ENCODE measurements at places on chromosomes 7 and 10. TPM values are rescaled to one million over a fixed set of nuclear protein-coding genes. Genes with fewer than 3 reads are reported as not detected.

DNA sequence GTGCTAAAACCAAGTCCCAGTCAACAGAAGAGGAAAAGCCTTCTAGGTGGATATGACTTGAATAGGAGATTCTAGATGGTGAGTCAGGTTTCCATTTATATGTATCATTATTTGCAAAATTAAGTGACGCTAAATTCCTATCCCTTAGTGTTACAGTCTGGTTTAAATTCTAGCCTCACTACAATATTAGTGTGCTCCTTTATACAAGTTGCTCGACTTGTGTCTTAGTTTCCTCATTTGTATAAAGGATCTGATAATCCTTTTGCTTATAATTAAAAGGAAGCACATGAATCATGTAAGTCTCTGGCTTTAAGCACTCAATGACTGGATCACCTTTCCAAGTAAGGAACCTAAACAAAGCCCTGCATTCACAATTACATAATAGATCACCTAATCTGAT lies 105.7 kb downstream of the SVOPL start:
- H3K4me1 ChIP-seq, result no peaks in the 10 kb centered on the region
- no peak overlapping the region for H3K27ac ChIP-seq
- H3K36me3 ChIP-seq, result no peaks in the 10 kb centered on the region
- no peaks in the 10 kb centered on the region for H3K27me3 ChIP-seq
- no peak overlapping the region for H3K4me3 ChIP-seq

- H3K36me3 ChIP-seq, result peaks cover 38% of the 10 kb centered on the region
- no peak overlapping the region for H3K4me3 ChIP-seq
- no peaks in the 10 kb centered on the region for H3K4me1 ChIP-seq
- DNase-seq, result no peak
Observed at GRCh38 chr10:26773633-26774032, 76.1 kb downstream of the PDSS1 start.

DNA sequence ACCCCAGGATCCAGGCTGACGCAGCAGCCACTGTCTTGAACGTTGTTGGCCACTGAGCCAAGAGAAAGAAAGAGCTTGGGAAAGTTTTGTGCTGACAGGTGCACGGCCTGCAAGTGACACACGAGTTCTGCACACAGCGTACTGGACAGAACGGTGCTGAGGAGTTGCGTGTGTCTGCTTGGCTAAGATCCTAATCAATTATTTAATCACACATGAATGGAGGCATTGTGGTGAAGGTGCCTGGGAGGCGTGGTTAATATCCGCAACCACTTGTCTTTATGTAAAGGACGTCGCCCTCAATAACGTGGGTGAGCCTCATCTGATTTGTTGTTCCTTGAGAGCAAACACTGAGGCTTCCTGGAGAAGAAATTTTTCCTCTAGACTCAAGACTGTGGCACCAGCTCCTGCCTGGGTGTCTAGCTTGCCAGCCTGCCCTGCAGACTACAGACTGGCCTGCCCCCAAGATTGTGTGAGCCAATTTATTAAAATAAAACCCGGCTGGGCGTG lies 16.6 kb upstream of the GNA12 start:
- peaks cover 7% of the 10 kb centered on the region for H3K27me3 ChIP-seq
- H3K4me3 ChIP-seq, result no peak overlapping the region
- no peak overlapping the region for H3K27ac ChIP-seq
- peaks cover 29% of the 10 kb centered on the region for H3K4me1 ChIP-seq
- H3K36me3 ChIP-seq, result no peaks in the 10 kb centered on the region
- no peak for DNase-seq

- no peaks in the 10 kb centered on the region for H3K36me3 ChIP-seq
- H3K27ac ChIP-seq, result no peak overlapping the region
- no peaks in the 10 kb centered on the region for H3K27me3 ChIP-seq
Observed at GRCh38 chr7:123351516-123352505, 152.0 kb upstream of the SLC13A1 start.

DNA sequence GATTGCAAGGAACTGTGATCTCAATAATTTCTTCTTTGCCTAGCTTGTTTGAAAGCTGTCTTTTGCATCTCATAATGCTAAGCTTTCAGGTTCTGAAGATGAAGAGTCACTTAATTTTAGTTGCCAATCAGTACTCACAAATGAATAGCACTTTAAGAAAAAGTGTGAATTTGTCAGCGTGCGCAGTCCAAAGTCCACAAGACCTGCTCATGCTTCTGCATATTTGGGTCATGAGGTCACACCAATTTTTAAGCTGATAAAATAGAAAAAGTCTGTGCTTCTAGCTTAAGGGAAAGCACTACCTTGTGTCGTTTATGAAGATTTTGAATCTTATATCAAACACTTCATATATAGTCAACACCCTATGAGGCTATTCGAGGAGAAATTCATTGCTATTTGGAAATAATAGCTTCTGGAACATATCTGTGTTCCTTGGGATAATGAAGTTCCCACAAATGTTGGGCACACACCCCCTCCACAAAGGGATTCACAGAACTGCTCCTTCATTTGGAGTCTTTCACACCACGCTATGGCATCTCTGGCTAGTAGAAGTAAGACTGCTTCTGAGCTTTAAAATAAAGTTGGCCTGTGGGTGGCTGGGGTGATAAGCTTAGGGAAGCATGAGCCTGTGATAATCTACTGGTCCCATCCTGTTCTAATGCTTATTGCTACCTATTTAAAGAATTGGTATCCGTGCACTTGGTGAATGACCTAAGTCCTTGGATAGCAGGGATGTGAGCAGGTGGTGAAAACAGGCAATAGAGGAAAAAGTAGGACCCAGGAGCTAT lies 33.3 kb downstream of the A1CF start:
- no peak overlapping the region for H3K4me3 ChIP-seq
- H3K27me3 ChIP-seq, result no peaks in the 10 kb centered on the region

DNA sequence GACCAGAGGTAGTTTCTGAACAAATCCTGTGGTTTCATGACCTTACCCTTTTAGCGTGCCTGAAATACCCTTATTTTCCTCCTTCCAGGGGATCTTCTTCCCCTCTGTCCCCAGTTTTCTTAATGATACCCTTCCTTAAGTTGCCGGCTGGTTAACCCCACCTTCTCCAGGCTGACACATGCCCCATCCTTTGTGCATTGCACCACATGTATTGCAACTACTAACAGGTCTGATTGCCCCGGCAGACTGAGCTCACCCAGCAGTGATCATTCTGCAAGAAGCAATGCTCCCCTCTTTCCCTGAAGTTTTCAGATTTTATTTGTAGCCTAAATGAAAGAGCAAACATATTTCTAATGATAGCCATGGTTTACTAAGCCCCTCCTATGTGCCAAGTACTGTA lies 108.2 kb downstream of the HIP1 start:
- H3K4me3 ChIP-seq, result no peak overlapping the region
- H3K36me3 ChIP-seq, result no peaks in the 10 kb centered on the region
- no peak overlapping the region for H3K27ac ChIP-seq
- H3K27me3 ChIP-seq, result no peaks in the 10 kb centered on the region
- H3K4me1 ChIP-seq, result peaks cover 24% of the 10 kb centered on the region

GRCh38 chr10:133151543-133151972 lies 8.5 kb upstream of the KNDC1 start:
- no peaks in the 10 kb centered on the region for H3K36me3 ChIP-seq
- no peaks in the 10 kb centered on the region for H3K27me3 ChIP-seq
- no peaks in the 10 kb centered on the region for H3K4me1 ChIP-seq

DNA sequence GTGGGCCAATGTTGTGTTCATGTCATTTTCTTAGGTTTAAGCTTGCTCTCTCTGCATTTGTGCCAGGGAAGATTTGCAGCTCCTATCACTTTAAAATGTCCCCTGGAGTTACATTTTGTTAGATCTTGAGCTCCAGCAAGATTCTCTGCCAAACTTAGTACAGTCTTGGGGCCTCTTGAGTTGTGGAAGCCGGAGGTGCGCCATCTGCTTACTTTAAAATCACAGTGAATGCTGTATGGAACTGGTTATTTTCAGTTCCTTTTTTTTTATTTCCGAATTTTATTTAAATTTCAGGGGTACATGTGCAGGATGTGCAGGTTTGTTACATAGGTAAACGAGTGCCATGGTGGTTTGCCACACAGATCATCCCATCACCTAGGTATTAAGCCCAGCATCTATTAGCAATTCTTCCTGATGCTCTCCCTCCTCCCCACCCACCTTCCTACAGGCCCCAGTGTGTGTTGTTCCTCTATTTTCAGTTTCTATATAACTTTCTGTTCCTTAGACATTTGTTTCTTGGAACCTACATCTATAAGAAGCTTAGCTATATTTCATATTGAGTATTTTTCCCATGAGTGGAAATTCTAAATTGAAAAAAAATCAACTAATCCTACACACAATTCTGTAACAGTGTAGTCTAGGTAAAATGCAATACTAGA lies 114.4 kb upstream of the CREB5 start:
- no peaks in the 10 kb centered on the region for H3K27me3 ChIP-seq
- no peak overlapping the region for H3K4me3 ChIP-seq
- H3K27ac ChIP-seq, result no peak overlapping the region

DNA sequence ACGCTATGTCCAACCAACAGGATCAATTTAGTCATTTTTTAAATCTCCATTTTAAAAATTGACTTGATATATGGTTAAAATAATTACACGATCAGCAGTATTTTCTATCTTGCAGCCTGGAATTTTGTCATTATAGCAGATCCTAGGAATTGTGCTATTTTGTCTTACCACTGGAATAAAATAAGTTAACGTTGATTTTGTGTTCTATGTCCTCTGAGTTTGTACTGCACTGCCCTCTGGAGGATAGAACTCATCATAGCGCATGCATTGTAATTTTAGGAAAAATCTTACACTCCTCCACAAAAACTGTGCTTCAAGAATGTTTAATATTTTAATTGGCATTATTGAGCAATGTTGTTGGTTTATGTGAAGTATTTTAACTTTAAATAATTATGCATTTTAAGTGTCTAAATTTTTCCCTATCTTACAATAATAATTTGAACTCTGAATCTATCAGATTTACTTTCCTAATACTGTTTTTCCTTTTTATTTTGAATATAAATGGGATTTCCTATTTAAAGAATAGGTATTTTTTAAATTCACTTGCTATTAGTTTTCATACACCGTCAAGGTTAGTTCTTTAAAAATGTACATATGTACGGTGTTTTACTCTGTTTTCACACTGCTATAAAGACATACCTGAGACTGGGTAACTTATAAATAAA lies 220.1 kb downstream of the PPP1R3A start:
- no peaks in the 10 kb centered on the region for H3K36me3 ChIP-seq
- no peaks in the 10 kb centered on the region for H3K27me3 ChIP-seq
- no peaks in the 10 kb centered on the region for H3K4me1 ChIP-seq
- no peak for DNase-seq
- no peak overlapping the region for H3K4me3 ChIP-seq

GRCh38 chr10:11887381-11888227 lies 64.4 kb downstream of the PROSER2 start:
- DNase-seq, result no peak
- H3K36me3 ChIP-seq, result no peaks in the 10 kb centered on the region
- H3K27me3 ChIP-seq, result no peaks in the 10 kb centered on the region
- no peak overlapping the region for H3K27ac ChIP-seq
- no peak overlapping the region for H3K4me3 ChIP-seq

DNA sequence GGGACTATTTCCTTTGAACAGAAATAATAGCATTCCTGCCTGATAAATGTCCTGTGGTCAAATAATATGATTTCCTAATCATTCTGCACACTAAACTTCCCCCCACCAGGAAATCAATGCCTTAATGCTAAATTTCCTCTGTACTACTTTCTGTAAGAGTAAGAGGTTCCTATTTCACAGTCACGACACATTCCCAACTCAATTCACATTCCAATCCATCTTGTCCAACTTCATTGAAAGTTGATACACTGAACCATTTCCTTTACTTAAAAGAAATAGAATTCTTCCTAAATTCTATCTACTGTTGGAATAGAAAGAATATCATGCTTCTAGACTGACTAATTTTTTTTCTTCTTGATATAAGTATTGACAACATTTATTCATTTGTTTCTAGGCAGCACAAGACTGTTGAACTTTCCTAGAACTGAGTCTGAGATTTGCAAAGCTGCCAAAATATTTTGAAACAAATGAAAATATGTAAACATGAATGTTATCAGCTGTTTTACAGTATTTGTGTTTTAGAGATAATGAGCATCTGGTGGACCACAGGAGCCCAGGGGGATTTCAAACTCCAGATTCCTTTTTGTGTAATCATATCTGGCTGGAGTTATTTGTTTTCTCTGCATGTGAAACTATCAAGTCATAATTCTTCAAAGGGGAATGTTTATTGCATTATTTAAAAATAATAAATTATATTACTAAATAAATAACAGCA lies 121.5 kb downstream of the TPST1 start:
- no peaks in the 10 kb centered on the region for H3K36me3 ChIP-seq
- no peak for DNase-seq
- no peaks in the 10 kb centered on the region for H3K27me3 ChIP-seq
- no peak overlapping the region for H3K27ac ChIP-seq
- no peak overlapping the region for H3K4me3 ChIP-seq
- no peaks in the 10 kb centered on the region for H3K4me1 ChIP-seq

DNA sequence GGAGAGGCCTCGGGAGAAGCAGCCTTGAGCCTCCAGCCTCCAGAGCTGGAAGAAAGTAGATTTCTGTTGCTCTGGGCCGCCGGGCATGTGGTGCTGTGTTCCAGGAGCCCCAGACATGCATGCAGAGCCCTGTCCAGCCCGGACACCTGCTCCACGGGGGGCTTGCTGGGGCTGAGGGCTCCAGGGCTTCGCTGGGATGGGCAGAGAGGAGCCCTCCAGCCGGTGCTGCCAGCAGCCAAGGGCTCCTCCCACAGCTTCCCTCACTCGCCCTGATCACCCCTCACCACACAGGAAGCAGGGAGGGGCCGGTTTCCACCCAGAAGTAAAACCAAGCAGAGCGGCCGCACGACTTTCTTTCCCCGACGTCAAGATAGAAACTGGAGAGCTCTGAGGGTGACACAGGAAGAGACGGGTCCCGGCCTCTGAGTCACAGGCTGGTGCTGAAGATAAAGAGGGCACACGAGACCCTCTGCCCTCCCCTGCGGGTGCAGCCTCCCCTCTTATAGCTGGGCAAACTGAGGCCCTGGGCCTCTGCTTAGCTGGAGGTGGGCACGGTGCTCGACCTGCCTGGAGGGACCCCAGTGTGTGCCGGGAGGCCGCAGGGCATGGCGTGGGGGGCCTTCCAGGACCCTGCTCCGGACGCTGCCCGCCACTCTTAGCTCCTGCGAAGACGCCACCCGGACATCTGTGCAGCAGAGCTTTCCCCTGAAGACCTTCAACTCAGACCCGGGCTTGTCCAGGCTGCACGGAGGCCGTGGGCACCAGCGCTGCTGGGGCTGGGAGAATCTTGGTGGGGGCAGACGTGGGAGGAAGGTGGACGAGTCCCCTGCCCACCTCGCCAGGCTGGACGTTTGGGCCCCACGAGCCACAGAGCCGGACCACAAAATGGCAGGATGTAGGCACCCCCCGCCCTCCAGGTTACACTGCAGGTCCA lies 31.1 kb downstream of the ADAP1 start:
- no peaks in the 10 kb centered on the region for H3K27me3 ChIP-seq
- peak; percentile 95 for DNase-seq
- peak overlapping the region; percentile 100 for H3K27ac ChIP-seq
- peaks cover 28% of the 10 kb centered on the region for H3K36me3 ChIP-seq
- H3K4me1 ChIP-seq, result peaks cover 89% of the 10 kb centered on the region
- peak overlapping the region; percentile 12 for H3K4me3 ChIP-seq

CHAT gene
- polyA plus RNA-seq, result not detected

IGF2BP3 gene
- 0.60 TPM for polyA plus RNA-seq

WNT8B gene
- polyA plus RNA-seq, result not detected

INPP5F gene
- 5.4 TPM for polyA plus RNA-seq
